Thymus (tissue), 14 donors: ENCODE measurements at places on chromosomes 6 and 20.

GRCh38 chr20:32651537-32651936, 22.2 kb downstream of the C20orf203 start:
- peaks cover 2% of the 10 kb centered on the region for H3K4me1 ChIP-seq
- no peak overlapping the region for H3K27ac ChIP-seq
- no peaks in the 10 kb centered on the region for H3K27me3 ChIP-seq
- no peak overlapping the region for H3K4me3 ChIP-seq
- DNase-seq, result no peak

DNA sequence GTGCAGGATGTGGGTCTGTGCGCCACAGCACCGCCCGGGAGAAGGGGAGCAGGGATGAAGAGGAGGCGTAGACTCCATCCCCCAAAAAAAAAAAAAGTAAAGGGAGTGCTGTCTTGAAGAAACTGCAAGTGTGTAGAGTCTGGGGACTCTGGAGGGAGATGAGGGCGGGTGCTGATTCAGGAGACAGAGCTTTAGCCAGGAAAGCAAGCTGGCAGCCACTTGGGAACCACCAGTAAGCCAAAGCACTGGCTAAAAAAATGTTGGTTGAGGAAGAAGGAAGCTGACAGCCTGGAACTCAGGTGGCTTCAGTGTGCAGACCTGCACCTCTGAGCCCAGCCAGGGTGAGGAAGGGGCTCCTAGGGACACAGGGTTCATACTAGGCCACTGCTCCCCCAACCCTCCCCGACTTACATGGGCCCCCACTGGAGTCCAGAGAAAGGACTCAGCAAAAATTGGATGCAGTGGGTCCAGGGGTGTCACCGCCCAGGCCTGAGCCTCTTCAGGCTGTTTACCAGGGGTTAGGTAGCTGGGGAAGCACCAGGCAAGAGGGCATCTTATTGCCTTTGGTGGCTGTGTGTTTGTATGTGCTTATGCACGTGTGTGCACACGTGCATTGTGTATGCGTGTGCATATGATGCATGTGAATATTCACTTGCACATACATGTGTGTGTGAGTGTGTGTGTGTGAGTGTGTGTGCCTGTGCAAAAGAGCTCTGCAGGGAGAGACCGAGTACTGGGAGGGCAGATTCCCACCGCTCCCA, 153.5 kb upstream of the MLN start:
- H3K4me1 ChIP-seq, result no peaks in the 10 kb centered on the region
- peaks cover 2% of the 10 kb centered on the region for H3K27me3 ChIP-seq

- peak overlapping the region; percentile 100 for H3K27ac ChIP-seq
- DNase-seq, result no peak
- peaks cover 45% of the 10 kb centered on the region for H3K4me1 ChIP-seq
- H3K27me3 ChIP-seq, result no peaks in the 10 kb centered on the region
- H3K36me3 ChIP-seq, result no peaks in the 10 kb centered on the region
- peak overlapping the region; percentile 65 for H3K4me3 ChIP-seq
Measured at GRCh38 chr6:26022132-26022472, 59.5 kb downstream of the TRIM38 start.

- DNase-seq, result no peak
- H3K27me3 ChIP-seq, result no peaks in the 10 kb centered on the region
- no peaks in the 10 kb centered on the region for H3K36me3 ChIP-seq
- no peak overlapping the region for H3K27ac ChIP-seq
- no peaks in the 10 kb centered on the region for H3K4me1 ChIP-seq
Measured at GRCh38 chr20:36183155-36183944, 28.8 kb downstream of the EPB41L1 start.

- no peak for DNase-seq
- no peaks in the 10 kb centered on the region for H3K36me3 ChIP-seq
- no peaks in the 10 kb centered on the region for H3K4me1 ChIP-seq
Measured at GRCh38 chr6:88567696-88568095, 395.7 kb downstream of the RNGTT start.

DNA sequence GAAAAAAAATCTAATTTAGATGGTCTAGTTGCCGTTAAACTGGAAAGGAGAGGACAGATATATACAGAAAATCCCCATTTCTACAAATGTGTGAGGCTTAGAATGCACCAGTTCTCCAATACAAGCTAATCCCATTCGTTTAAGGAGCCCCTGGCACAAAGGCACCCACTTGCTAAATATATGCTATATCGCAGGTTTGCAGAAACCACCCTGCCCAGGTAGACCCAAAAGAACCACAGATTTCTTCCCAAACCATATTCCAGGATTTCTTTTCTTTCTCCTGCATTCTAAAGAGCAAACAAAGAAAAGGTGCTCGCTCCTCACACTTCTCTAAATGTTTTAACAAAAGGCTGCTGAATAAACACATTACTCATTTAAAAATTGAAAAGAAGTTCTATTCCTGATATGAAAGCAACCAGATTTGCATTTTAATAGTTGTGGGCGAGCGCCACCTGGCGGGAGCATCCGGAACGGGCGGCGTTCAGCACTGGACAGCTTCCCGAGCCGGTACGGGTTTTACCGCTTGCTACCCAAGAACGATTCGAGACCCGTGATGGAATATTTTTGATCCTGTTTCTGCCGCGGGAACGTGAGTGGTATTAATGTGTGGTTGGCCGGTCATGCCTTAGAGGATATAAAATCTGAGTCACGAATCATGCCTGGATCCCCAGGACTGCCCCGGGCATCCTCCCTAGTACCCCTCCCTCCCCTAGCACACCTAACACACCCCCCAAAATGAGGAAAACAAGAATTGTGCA, 2.1 kb downstream of the PTPRT start:
- H3K27ac ChIP-seq, result no peak overlapping the region
- H3K4me1 ChIP-seq, result no peaks in the 10 kb centered on the region
- no peaks in the 10 kb centered on the region for H3K36me3 ChIP-seq
- no peak overlapping the region for H3K4me3 ChIP-seq
- DNase-seq, result peak; percentile 5

- no peaks in the 10 kb centered on the region for H3K4me1 ChIP-seq
- H3K4me3 ChIP-seq, result no peak overlapping the region
- no peaks in the 10 kb centered on the region for H3K27me3 ChIP-seq
- no peak overlapping the region for H3K27ac ChIP-seq
- no peak for DNase-seq
Measured at GRCh38 chr6:67698534-67698933, 936.5 kb upstream of the ADGRB3 start.

DNA sequence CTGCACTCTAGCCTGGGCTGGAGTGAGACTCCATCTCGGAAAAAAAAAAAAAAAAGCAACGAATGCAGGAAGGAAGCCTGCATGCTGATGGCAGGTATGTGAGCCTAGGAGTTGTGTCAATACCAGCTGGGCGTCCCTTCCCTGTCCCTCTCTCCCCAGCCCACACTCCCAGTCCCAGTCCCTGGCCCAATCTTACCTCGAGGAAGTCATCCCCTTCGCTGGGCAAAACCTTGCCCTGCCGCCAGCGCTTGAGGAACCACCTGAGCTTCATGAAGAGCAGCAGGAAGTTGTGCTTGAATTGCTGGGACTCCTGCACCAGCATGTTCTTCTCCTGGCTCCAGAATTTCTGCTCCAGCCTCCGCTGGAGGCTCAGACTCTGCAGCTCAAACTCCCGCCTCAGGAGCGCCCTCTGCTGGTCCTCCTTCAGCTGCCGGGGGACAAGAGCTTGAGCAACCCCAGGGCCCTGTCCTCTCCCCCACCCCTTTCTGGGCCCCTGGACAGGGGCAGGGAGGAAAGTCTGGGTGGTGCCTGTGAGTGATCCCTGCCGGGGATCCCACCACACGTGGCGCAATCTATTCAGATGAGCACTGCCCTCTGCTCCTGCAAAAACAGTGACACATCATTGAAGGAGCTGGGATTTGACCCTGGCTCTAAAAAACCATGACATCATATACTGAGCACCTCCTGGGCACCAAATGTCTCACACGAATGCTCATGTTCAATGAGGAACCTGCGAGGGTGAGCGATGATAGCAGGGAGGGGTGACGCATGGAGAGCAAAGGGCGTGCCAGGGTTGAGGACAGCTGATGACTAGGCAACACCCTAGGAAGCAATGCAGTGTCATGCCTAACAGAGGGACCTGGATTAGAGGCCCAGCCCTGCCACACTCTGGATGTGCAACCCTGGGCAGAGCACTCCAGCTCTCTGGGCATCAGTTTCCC, 35.0 kb upstream of the DSN1 start:
- H3K4me3 ChIP-seq, result no peak overlapping the region
- no peaks in the 10 kb centered on the region for H3K4me1 ChIP-seq
- no peak overlapping the region for H3K27ac ChIP-seq
- DNase-seq, result peak; percentile 14
- no peaks in the 10 kb centered on the region for H3K27me3 ChIP-seq
- peaks cover 25% of the 10 kb centered on the region for H3K36me3 ChIP-seq

- no peaks in the 10 kb centered on the region for H3K36me3 ChIP-seq
- H3K27ac ChIP-seq, result no peak overlapping the region
- no peaks in the 10 kb centered on the region for H3K27me3 ChIP-seq
- H3K4me1 ChIP-seq, result no peaks in the 10 kb centered on the region
- DNase-seq, result no peak
Measured at GRCh38 chr6:168061269-168062210, 17.5 kb downstream of the FRMD1 start.

DNA sequence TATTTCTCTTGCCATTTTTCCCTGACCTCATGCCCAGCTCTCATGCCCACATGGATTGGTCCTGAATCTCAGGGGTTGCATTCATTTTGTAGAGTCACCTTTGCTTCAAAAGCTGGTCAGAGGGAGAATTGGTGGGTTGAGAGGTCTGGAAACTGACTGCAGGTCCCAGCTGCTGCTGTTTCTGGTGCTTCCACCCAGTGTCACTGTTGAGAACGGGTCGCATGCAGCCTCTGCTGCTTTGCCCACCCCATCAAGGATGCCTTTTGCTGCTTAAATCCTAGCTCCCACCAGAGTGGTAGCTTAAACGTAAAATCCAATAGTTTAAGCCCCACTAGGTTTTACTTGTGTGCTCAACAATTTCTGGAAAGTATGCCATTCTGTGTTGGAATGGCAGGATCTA, 211.4 kb upstream of the TSHZ2 start:
- no peak overlapping the region for H3K4me3 ChIP-seq
- no peak overlapping the region for H3K27ac ChIP-seq
- H3K4me1 ChIP-seq, result no peaks in the 10 kb centered on the region
- DNase-seq, result no peak

GRCh38 chr6:158854214-158855101, 35.3 kb upstream of the EZR start:
- H3K4me1 ChIP-seq, result peaks cover 27% of the 10 kb centered on the region
- peak; percentile 68 for DNase-seq
- H3K27ac ChIP-seq, result peak overlapping the region; percentile 96

DNA sequence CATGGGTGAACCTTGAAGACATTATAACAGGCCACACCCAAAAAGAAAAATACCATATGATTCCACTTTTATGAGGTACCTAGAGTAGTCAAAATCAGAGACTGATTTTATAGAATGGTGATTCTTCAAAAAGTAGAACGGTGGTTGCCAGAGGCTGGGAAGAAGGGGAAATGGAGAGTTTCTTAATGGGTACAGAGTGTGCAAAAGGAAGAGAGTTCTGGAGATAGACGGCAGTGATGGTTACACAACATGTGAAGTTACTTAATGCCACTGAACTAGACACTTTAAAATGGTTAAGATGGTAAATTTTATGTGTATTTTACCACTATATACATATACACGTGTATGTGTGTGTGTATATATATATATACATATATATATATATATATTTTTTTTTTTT, 80.8 kb downstream of the PRND start:
- peaks cover 34% of the 10 kb centered on the region for H3K36me3 ChIP-seq
- no peak for DNase-seq
- no peaks in the 10 kb centered on the region for H3K4me1 ChIP-seq
- H3K4me3 ChIP-seq, result no peak overlapping the region
- no peaks in the 10 kb centered on the region for H3K27me3 ChIP-seq

DNA sequence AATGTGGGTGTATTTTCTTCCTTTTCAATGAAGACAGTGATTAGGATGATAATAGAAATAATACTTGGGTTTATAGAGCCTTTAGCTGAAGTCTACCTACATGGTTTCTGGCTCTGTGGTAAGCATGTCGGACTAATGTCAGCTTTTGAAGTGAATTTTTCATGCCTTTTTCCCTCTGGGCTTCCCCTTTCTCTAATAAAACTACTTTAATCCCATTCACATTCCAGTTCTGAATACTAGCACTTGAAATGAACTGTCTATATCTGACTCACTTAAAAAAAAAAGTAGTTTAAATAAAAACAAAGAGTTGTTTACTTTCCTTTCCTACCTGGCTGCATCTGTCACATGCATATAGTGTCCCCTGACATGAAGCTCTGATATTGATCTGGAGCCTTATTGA, 545.9 kb upstream of the FLRT3 start:
- no peak for DNase-seq
- H3K4me1 ChIP-seq, result no peaks in the 10 kb centered on the region
- H3K36me3 ChIP-seq, result no peaks in the 10 kb centered on the region
- no peak overlapping the region for H3K4me3 ChIP-seq
- no peak overlapping the region for H3K27ac ChIP-seq

- H3K4me1 ChIP-seq, result no peaks in the 10 kb centered on the region
- no peak for DNase-seq
- H3K4me3 ChIP-seq, result no peak overlapping the region
- no peak overlapping the region for H3K27ac ChIP-seq
- H3K27me3 ChIP-seq, result no peaks in the 10 kb centered on the region
Measured at GRCh38 chr6:93293460-93293859, 125.9 kb downstream of the EPHA7 start.

DNA sequence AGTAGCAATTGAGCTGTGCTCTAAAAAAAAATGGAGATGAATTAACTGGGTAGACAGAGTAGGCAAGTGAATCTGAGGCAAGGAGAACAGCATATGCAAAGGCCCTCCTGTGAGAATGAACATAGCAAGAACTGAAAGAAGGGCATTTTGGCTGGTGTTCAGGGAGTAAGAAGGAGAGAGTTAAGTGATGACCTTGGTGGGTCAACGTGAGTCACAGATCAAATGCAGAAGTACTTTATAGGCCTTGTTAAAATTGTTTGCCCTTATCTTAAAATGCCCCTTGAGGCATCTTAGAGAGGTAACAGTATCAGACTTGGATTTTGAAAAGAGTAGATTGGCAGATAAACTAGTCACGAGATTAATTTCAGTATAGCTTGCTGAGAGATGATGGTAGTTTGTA, 24.5 kb downstream of the NDUFAF5 start:
- H3K4me3 ChIP-seq, result no peak overlapping the region
- H3K36me3 ChIP-seq, result peaks cover 54% of the 10 kb centered on the region
- no peak for DNase-seq
- no peak overlapping the region for H3K27ac ChIP-seq
- H3K4me1 ChIP-seq, result no peaks in the 10 kb centered on the region
- no peaks in the 10 kb centered on the region for H3K27me3 ChIP-seq

DNA sequence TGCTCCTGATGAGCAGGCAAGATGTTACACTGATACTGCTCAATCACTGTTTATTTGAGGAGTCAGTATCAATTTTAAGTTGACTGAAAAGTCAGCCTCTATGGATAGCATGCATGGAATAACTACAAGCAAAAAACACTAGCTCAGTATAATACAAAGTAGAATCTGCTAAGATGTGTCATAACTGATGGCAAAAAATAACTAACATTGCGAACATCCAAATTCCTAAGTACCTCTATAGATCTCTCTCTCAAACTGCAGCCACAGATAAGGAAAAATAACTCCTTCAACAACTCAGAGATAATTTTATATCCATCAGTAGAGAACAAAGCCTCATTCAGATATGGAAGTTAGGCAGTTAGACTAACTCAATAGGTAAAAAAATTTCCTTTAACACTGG, 16.3 kb downstream of the HDAC2 start:
- H3K4me3 ChIP-seq, result no peak overlapping the region
- H3K4me1 ChIP-seq, result no peaks in the 10 kb centered on the region
- no peak overlapping the region for H3K27ac ChIP-seq
- no peaks in the 10 kb centered on the region for H3K27me3 ChIP-seq
- DNase-seq, result no peak

GRCh38 chr20:35854713-35855348, 83.0 kb downstream of the PHF20 start:
- no peak for DNase-seq
- H3K27ac ChIP-seq, result no peak overlapping the region
- no peak overlapping the region for H3K4me3 ChIP-seq
